GM23248 (cell line): ENCODE measurements at places on chromosomes 6 and 20.

DNA sequence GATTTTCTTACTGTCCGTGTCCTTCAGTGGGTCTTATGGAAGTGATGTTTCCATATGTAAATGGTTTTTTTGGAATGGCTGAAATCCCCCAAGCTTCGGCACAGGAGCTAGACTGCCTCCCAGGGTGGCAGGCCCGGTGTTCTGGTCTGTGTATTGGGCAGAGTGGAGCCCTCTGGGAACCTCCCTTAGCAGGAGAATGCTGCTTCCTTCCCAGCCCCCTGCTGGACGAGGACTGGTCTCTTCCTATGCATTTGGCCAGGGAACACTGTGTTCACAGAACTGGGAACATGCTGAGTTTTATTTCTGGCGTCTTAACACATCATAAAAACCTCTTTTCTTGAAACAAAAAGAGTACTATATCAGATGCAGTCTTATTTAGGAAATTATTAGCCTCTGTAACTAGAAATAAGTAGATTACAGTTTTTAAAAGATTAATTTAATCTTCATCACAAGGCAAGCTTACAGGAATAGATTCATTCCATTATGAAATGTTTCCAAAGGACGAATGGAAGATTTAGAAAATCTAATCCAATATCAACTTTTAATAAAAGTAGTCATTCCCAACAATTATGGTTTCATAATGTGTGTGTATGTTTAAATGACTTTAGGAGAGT is 56.6 kb downstream of the SYTL3 start:
- H3K36me3 ChIP-seq, result no peaks in the 10 kb centered on the region
- H3K27me3 ChIP-seq, result no peaks in the 10 kb centered on the region
- 0 out of 2 replicates have a peak overlapping the region, but pooled peaks have one; percentile 6 for H3K27ac ChIP-seq
- DNase-seq, result peak; percentile 77
- H3K4me3 ChIP-seq, result peak overlapping the region; percentile 40; the same call in 1 of the 2 replicates

- no peaks in the 10 kb centered on the region for H3K27me3 ChIP-seq
- H3K4me1 ChIP-seq, result peaks cover 15% of the 10 kb centered on the region; the same call in 1 of the 2 replicates
- H3K27ac ChIP-seq, result no peak overlapping the region
- no peaks in the 10 kb centered on the region for H3K36me3 ChIP-seq
Measured at GRCh38 chr6:36727505-36728021, 29.9 kb downstream of the RAB44 start.

DNA sequence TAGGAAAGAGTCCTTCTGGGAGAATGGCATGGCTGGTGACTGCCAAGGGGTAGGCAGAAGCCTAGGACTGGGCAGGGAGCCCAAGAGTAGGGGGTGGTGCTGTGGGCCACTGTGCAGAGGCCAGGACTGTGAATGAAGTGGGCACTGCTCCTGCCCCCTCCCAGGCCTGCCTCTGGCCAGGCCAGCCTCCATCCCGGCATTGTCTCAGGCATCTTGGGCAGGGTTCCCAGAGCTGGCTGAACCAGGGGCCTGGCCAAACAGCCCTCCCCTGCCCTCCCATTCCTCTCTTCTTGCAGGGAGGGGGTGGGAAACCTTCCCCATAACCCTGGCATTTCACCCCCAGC is 81.6 kb downstream of the MRPL14 start:
- H3K27ac ChIP-seq, result no peak overlapping the region
- no peak for DNase-seq
- H3K27me3 ChIP-seq, result no peaks in the 10 kb centered on the region
- no peak overlapping the region for H3K4me3 ChIP-seq
- no peaks in the 10 kb centered on the region for H3K36me3 ChIP-seq
- peaks cover 62% of the 10 kb centered on the region for H3K4me1 ChIP-seq

DNA sequence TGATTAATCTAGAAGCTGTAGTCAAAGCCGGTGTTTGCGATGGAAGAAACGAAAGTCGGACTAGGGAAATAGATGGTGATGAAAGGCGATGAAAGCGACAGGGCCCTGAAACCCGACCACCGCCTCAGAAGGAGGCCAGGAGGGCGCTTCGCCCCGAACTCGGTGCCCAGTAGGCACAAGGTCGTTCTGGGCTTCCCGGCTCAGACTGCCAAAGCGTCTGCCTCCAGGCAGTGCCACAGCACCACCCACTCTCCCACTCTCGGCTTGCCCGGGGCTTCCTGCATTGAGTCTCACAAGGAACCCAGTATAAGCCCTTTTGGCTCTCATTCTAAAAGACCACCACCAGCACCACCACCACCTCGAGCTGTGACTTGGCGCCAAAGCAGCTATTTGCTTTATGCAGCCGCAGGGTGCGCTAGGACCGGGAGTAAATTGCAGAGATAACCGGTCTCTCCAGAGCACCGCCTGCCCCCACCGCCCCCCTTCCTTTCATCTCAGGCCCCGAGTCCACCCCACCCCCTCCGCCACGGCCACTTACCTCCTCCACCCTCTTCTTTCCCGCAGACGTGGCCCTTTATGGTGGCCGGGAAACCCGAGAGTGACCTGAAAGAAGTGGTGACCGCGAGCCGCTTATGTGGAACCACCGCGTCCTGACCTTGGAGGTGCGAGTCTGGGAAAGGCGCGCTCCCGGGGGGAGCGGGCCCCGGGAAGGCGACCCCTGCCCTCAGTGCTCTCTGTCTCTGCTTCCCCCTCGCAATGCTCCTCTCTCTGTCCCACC is 2.4 kb downstream of the TCF21 start:
- peak overlapping the region; percentile 68 for H3K4me3 ChIP-seq
- H3K27ac ChIP-seq, result no peak overlapping the region
- peak; percentile 51 for DNase-seq
- no peaks in the 10 kb centered on the region for H3K4me1 ChIP-seq
- H3K27me3 ChIP-seq, result peaks cover 82% of the 10 kb centered on the region

- no peaks in the 10 kb centered on the region for H3K27me3 ChIP-seq
- H3K4me1 ChIP-seq, result no peaks in the 10 kb centered on the region
- no peaks in the 10 kb centered on the region for H3K36me3 ChIP-seq
- H3K27ac ChIP-seq, result no peak overlapping the region
Measured at GRCh38 chr6:167697316-167697715, 129.4 kb upstream of the AFDN start.

GRCh38 chr6:138787138-138787537 is 8.7 kb upstream of the ECT2L start:
- H3K4me1 ChIP-seq, result no peaks in the 10 kb centered on the region
- H3K27me3 ChIP-seq, result no peaks in the 10 kb centered on the region
- no peak overlapping the region for H3K4me3 ChIP-seq
- H3K27ac ChIP-seq, result no peak overlapping the region
- H3K36me3 ChIP-seq, result peaks cover 19% of the 10 kb centered on the region
- no peak for DNase-seq

DNA sequence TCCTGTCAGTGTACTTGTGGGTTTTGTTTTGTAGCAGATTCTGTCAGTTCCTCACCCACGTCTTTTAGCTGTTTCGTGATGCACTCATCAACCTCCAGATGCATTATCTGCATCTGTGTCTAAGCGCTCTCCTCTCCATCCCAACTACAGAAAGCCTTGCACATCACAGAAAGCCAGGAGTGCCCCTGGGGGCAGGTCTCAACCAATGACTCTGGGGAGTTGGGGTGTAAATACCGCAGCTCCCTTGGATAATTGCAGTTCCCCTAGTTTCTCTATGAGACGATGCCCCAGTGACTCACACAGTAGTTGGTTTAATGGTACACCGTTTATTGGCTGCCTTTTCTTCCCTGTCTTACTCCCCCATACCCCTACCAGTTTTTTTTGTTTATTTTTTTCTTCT is 158.1 kb downstream of the SOX4 start:
- H3K27me3 ChIP-seq, result no peaks in the 10 kb centered on the region
- no peak for DNase-seq
- H3K27ac ChIP-seq, result no peak overlapping the region
- no peaks in the 10 kb centered on the region for H3K36me3 ChIP-seq
- peaks cover 32% of the 10 kb centered on the region for H3K4me1 ChIP-seq
- H3K4me3 ChIP-seq, result no peak overlapping the region

GRCh38 chr6:121748850-121749249 is 313.4 kb downstream of the GJA1 start:
- H3K27me3 ChIP-seq, result no peaks in the 10 kb centered on the region
- H3K27ac ChIP-seq, result peak overlapping the region; percentile 35; the same call in 1 of the 2 replicates
- H3K4me3 ChIP-seq, result no peak overlapping the region
- H3K36me3 ChIP-seq, result no peaks in the 10 kb centered on the region
- peaks cover 13% of the 10 kb centered on the region for H3K4me1 ChIP-seq
